Mammary epithelial cell (primary cell): ENCODE measurements at places on chromosomes 5 and 9. TPM values are rescaled to one million over a fixed set of nuclear protein-coding genes. Genes with fewer than 3 reads are reported as not detected.

The MYORG gene
- total RNA-seq = 35.0 TPM

The TMOD1 gene
- not detected for total RNA-seq

The PCDHB4 gene
- total RNA-seq = 0.12 and 0.24 TPM in 2 replicates

The FOXD4L4 gene
- total RNA-seq = 0.67 and 1.2 TPM in 2 replicates

The TLR4 gene
- 71.3 TPM for total RNA-seq

The NTRK2 gene
- 1.5 TPM for total RNA-seq

The HK3 gene
- total RNA-seq = not detected in 2 replicates

The STKLD1 gene
- 1.0 and 1.3 TPM in 2 replicates for total RNA-seq
